Fibroblast of mammary gland (primary cell): ENCODE measurements at places on chromosomes 1 and 21.

GRCh38 chr1:199173356-199173755 lies 534.5 kb downstream of the PTPRC start:
- DNase-seq = peak; percentile 6

DNA sequence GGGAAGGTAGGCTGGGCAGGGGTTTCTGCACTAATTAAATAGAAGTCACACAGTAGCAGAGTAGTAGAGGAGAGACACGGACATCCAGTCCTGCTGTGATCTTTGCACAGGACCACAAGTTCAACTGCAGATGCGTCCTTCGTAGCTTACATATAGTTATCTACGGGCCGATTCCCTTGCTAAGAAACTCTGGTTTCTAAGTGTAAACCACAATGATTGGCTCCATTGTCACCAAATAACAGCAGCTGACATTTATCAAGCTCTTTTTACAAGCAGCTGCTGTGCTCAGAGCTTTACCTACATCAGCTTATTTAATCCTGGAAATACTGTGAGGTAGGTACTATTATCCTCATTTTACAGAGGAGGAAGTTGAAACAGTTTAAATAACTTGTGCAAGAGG lies 3.1 kb downstream of the SLC45A3 start:
- no peak for DNase-seq

GRCh38 chr1:235758931-235759330 lies 107.8 kb downstream of the LYST start:
- peak; percentile 18 for DNase-seq

DNA sequence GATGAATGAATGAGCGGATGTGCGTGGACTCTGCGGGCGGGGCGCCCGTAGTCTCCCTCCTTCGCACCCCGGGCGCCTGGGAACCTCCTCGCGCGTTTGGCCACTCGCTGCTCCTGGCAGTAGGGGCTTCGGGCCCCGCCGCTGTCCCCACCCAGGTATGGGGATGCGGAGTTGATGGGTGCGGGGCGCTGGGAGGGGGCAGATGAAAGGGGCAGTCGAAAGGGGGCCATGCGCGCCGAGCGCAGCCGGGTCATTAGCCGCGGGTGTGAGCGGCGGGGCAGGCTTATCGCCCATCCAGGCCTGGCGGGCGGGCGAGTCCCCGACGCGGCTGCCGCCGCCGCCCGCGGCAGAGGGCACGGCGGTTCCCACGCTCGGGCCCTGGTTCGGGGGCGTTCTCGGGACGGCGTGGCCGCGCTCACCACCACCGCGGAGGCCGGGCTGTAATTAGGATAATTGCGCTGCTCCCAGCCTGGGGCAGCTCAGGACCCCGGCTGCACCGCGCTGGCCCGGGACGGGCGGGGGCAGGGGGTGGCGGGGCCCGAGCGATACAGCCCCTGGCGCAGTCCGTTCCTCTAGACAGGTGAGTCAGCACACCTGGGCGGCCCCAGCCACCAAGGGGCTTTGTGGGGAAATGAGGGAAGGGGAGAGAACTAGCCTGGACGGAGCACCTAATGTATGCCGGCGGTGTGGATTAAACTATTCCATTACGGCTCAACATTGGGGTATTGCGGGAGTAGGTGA lies 22.1 kb upstream of the CITED4 start:
- no peak for DNase-seq

GRCh38 chr1:163013826-163014600 lies 55.1 kb upstream of the RGS4 start:
- DNase-seq = no peak

GRCh38 chr1:24097663-24098062 lies 14.3 kb downstream of the MYOM3 start:
- DNase-seq = no peak

DNA sequence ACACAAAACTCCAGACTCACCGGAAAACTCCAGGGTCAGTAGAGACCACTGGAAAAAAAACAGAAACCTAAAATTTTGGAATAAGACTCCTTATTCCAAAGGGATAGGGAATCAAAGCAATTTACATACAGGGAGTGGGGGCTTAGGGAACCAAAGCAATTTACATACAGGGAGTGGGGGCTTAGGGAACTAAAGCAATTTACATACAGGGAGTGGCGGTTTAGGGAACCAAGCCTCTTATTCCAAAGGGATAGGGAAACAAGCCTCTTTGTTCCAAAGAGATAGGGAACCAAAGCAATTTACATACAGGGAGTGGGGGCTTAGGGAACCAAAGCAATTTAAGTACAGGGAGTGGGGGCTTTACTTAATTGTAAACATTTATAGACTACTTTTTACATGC lies 28.4 kb upstream of the TTLL7 start:
- DNase-seq = no peak

DNA sequence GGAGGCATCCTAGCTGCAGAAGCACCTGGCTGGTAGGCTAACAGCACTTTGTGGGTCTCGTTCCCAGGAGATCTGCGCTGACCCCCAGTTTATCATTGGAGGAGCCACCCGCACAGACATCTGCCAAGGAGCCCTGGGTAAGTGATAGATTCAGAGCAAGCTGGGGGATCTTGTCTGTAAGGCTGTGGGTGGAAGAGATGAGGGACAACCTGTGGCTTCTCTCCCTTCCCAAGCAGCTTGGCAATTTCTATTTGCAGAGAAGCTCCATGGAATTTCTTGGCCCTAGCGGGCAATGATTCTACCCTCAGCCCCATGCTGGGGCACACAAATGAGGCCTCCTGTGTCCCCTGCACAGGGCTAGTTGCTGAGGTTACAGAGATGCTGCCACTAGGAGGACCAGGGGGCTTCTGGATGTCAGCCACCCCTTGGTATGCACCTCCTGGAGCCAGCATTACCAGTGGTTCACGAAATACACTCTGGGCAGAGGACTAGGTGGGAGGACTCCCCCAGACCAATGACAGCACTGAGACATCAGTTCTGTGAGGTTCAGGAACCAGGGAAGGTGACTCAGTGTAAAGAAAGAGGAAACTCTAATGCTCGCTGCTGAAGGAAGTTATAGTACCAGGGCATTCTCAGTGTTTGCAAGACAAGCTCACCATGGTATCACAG lies 5.5 kb downstream of the CAPN2 start:
- no peak for DNase-seq

DNA sequence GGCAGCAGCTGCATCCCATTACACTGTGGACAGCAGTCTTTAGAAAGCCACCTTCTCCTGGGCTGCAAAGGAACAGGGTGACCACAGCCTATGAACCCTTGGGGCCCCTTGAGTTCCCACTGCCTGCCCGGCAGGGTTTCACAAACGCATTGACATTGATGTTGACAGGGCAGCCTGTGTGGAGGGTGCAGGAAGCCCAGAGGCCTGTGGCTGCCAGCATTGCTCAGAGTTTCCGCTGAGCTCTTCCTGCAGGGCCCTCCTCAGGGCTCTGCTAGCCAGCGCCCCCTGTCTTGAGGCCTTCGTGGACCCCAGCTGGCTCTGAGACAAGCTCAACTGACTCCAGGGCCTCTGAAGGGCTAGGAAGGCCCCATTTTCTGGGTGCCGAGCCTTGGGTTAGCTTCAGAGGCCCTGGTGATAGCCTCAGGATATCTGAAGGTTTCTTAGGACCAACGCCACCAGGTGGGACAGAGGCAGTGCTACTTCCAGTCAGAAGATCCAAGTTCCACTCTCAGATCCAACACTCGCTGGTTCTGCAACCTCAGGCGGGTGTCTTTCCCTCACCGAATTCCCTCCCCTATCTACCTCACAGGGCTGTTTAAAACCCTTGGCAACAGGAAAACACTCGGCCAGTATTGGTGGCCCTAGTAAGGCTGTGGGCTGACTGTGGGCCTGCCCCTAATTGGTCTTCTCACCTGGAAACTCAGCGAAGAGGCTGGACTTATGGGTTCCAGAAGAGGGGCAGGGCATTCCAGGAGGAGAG lies 27.2 kb upstream of the EPS8L3 start:
- DNase-seq = peak; percentile 41

DNA sequence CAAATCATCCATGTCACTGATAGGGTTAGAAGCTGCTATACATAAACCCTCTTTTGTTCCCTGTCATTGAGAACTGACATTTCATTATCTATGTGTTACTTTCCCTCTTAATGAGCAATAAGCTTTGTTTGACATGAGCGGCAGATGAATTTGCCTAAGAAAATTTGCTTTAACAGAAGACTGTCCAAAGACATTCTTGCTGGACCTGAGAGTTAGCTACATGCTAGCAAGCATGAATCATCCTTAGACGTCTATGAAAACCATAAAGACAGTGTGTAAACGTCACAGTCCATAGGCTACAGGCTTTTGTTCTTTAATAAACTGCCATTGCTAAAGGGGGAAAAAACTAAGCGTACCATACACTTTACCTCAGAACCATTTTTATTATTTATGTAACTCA lies 73.1 kb downstream of the TNFSF4 start:
- peak; percentile 36 for DNase-seq

DNA sequence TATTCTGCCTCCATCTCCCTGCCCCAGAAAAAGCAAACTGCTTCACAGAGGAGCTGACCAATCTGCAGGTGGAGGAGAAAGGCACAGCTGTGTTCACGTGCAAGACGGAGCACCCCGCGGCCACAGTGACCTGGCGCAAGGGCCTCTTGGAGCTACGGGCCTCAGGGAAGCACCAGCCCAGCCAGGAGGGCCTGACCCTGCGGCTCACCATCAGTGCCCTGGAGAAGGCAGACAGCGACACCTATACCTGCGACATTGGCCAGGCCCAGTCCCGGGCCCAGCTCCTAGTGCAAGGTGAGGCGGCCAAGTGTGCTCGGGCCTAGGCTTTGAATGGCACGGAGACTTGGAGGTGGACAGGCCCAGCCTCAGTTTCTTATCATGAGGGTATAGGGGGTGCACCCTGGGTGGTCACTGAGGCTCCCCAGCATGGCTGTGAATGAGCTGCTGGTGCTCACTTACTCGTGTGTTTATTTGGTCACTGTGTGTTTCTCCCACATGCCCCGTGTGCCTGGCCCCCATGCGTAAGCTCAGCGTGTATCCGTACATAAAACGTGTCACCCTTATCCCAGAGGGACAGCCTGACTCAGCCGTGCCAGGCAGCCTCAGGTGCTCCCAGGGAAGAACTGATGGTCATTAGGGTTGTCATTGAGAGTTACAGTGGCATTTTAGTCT lies 75.8 kb downstream of the OBSCN start:
- no peak for DNase-seq

GRCh38 chr1:210684466-210685294 lies 356.0 kb downstream of the HHAT start:
- DNase-seq = no peak

- DNase-seq = no peak
Measured at GRCh38 chr1:43007377-43008114, 48.9 kb upstream of the SLC2A1 start.

DNA sequence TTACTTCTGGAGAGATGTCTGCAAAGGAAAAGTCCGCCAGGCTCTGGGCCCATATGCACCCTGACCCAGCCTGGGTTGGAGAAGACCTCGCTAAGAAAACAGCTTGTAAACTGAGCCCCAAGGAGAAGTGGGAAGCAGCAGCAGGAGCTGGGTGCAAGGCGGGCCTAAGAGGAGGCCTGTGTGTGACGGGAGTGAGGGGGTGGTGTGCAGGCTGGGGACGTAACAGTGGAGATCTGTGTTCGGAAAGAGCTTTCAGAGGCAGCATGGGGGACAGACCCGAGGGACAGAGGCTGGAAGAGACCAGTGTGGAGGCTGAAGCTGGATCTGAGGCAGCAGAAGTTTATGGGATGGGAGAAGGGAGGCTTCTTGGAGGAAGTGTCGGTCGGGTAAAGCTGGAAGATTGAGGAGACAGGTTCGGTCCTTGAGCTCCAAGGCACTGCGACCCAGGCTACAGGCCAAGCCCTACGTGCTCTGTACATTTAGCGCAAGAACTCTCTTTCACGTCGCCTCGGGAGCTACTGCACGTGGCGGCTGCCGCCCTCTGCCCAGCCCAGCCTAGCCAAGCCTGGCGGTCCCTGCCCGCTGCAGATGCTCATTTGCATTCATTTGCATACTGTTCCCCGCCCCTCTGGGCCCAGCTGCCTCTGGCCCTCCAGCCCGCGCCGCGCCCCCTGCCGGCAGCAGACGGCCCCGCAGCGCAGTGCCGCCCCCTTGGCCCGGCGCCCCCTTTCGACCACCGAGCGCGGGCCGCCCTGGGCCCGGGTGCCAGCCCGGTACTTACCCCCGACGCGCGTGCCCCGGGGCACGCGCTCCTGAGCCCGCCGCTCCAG lies 6.3 kb downstream of the HPCA start:
- peak; percentile 25 for DNase-seq
